Stimulated activated CD8-positive, alpha-beta memory T cell treated with anti-CD3 and anti-CD28 coated beads, Interleukin-7, amount 100 ng/mL, for 48 hours (primary cell): ENCODE measurements at places on chromosomes 16 and 17.

- no peak for DNase-seq
These were observed 10.3 kb upstream of the TVP23A start for GRCh38 chr16:10828851-10829366.

GRCh38 chr17:60679287-60679686 is 1.6 kb downstream of the BCAS3 start:
- no peak for DNase-seq

- DNase-seq = no peak
These were observed 12.3 kb downstream of the SDR42E2 start for GRCh38 chr16:22174642-22175041.

DNA sequence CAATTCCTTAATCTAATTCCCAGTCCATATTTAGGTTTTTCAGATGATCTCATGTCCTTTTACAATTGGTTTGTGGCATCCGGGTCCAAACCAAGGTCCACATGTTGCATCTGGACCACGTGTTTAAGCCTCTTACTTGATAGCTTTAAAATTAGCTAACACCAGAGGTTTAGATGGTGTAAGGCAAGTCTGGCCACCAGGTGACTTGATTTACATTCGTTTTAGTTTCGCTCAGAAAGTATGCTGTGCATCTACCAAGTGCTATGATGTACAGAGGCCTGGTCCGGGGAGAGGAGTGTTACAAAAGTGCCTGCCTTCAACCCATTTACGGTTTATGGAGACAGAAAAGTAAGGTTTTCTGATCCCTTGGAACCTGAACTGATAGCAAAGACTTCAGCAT is 878 bp upstream of the DNAJA2 start:
- DNase-seq = no peak

- no peak for DNase-seq
These were observed 5.8 kb downstream of the ZG16B start for GRCh38 chr16:2835638-2836493.
